NCI-H146 (cell line): ENCODE measurements at places on chromosomes 16 and 17.

GRCh38 chr16:17469011-17469740 is 1.6 kb downstream of the XYLT1 start:
- DNase-seq, result no peak

DNA sequence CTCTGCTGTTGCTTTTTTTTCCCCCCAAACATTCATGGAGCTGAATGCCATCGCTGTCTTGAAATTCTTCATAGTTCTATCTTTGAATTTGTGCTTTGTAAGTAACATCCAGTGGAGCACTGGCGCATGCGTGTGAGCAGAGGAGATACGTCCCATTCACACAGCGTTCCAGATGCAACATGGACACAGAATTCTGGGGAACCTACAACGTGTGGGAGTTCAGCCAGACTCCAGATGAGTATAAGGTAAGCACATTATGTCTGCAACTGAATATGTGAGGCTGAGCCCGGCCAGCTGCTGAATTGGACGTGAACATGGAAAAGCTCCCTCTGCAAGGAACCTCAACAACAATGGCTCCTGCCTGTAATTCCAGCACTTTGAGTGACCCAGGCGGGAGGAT is 4.3 kb upstream of the ATP1B2 start:
- DNase-seq, result no peak

- DNase-seq, result no peak
Measured at GRCh38 chr16:69486272-69486671, 61.9 kb downstream of the CYB5B start.

DNA sequence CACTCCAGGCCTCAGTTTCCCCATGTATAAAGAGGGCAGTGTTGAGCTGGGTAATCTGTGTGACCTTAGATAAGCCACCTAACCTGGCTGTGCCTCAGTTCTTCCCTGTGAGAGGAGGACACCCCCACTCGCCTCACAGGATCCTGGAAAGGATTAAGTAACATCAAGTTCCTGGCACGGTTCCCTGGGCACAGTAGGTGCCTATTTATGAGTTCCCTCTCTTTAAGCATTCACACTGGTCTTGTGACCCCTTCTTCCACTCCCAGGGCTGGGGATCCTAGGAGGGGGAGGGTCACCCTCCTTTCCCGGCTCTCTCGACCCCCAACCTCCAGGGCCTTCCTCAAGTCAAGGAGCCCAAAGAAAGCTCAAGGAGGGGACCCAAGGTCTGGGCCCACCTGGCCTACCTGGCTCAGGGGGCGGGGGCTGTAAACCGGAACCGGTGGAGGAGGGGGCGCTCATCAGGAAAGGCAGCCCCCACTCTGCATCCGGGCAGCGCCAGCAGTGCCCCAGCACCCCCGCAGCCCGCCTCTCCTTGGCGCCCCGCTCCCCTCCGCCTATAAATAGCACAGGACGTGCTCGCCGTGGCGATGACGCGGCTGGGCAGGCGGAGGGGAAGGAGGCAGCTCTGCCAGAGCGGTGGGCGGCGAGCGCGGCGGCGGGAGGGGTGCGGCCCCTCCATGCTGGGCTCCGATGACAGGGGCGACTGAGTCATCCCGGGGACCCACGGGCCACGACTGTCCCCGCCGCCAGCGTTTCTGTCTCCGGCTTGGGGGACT is 9.4 kb downstream of the RPL19 start:
- peak; percentile 31 for DNase-seq

GRCh38 chr17:1907909-1908698 is 78.3 kb downstream of the RPA1 start:
- no peak for DNase-seq
